IMR-90 (cell line): ENCODE measurements at places on chromosomes 6 and 20. TPM values are rescaled to one million over a fixed set of nuclear protein-coding genes. Genes with fewer than 3 reads are reported as not detected.

Gene ANKRD6
- 0.18 and 0.28 TPM in 2 replicates for total RNA-seq

GRCh38 chr6:6655805-6656251 lies 67.3 kb downstream of the LY86 start:
- DNase-seq: no peak

Gene PLA2G7
- total RNA-seq: not detected in 2 replicates

Gene BPIFB2
- total RNA-seq: not detected in 2 replicates

Gene ARMC2
- 0.56 and 0.72 TPM in 2 replicates for total RNA-seq

GRCh38 chr6:21181866-21182265 lies 411.7 kb upstream of the SOX4 start:
- no peak for DNase-seq

- DNase-seq: no peak
These were observed 1014.6 kb downstream of the GRIK2 start for GRCh38 chr6:102407886-102408741.

Gene CALHM4
- not detected in 2 replicates for total RNA-seq

DNA sequence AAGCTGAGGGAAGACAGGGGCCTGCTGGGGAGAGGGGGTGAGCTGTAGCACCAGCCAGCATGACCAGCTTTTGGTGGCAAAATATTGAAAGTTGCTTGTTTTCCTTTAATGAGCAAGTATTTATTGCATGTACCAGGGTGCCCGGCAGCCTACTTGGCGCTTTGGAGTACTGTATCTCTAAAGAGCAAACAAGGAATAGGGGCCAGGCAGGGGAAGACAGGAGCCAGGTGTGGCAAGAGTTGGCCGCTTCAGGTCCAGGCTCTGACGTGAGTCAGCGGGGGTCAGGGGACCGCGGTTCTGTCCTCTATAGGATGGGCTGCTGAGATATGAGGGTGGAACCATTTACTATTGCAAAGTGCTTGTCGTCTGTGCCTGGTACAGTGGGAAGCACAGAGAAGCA lies 63.1 kb downstream of the PSMG4 start:
- DNase-seq: no peak

DNA sequence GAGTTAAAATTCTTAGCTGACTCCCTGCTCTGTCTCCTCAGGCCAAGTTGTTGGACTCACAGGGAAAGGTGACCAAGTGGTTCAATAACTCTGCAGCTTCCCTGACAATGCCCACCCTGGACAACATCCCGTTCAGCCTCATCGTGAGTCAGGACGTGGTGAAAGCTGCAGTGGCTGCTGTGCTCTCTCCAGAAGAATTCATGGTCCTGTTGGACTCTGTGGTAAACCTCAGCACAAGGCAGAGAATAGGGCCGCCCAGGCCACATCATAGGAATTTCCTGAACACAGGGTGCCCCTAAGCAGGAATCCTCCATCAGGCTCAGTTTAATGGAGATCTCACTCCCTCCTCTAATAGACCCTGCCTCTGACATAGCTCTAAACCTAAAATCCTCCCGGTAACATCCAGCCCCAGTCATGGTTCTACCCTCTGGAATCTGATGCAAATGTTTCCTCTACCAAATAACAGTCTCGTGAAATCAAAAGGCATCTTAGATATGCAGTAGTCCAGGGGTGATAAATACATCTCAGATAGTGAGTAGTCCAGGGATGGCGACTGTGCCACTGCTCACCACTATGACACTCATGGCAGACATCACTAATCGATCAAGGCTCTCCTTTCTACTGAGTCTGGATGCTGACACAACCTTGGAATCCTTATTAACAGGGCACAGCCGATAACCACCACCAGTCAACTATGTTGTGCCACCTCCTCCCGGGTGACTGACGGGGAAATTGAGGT lies 18.3 kb downstream of the BPIFB1 start:
- DNase-seq: no peak

- no peak for DNase-seq
These were observed 95.9 kb upstream of the IFNGR1 start for GRCh38 chr6:137315081-137315480.

DNA sequence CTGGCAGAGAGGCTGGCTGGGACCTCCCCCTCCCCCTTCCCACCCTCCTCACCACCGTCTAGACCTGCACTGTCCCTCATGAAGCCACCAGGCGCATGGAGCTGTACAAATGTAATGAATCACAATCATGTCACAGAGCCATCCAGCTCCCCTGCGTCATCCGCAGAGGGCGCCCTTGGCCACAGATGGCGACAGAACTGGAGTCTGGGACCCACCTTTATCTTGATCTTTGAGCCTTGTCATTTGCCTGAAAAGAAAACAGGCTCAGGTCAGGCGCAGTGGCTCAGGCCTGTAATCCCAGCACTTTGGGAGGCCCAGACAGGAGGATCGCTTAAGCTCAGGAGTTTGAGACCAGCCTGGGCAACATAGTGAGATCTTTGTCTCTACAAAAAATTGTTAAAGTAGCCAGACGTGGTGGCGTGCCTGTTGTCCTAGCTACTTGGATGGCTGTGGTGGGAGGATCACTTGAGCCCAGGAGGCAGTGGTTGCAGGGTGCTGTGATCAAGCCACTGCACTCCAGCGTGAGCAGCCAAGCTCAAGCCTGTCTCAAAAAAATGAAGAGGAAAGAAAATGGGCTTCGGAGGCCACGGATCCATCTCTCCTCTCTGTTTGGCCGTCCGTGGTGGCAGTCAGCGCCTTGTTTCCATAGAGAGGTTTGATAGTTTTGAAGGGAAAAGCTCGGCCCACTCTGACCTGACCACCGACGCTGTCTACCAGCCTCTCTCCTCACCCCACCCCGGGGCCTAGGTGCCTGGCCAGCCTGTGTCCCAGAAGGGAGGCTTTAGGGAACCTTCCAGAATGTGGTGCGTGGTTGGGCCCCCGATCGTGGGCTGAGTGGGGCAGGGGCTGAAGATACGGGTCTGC lies 6.2 kb downstream of the COL9A3 start:
- peak; percentile 11 for DNase-seq

GRCh38 chr6:112214739-112215269 lies 39.6 kb downstream of the LAMA4 start:
- peak; percentile 3 for DNase-seq

DNA sequence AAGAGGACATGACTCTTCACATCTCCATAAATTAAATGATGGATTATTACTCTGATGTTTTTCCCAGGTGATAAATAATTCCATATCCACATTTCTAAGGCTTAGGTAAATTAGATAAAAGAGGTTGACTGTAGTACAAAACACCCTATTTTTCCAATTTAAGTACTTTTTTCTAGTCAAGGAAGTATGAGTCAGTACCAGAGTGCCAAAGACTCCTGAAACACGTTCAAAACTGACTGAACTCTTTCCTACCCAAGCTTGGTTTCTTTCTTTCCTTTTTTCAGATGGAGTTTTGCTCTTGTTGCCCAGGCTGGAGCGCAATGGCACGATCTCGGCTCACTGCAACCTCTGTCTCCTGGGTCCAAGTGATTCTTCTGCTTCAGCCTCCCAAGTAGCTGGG lies 85.0 kb downstream of the DOK5 start:
- no peak for DNase-seq
